ENCODE measurements at places on chromosomes 2 and 18. TPM values are rescaled to one million over a fixed set of nuclear protein-coding genes. Genes with fewer than 3 reads are reported as not detected.
A peak's percentile ranks its signal among the peaks of the same experiment; 100 is the strongest.

DNA sequence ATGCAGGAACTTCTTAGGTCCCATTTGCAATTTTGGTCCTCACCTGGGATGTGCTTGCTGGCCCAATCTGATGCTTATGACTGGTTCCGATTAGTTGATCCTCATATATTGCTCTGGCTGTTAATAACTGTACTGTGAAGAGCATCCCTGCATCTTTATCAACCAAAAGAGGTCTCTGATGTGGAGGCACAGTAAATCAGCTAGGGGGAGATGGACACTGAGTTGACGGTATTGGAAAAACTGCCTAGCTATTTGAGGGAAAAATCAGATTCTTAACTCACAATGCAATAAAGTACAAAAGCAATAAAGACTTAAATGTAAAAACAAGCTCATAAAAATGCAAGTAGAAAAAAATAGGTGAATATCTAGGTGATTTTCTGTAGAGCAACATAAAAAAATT is 188.0 kb upstream of the TCF4 start:
- DNase-seq = no peak

- no peak for DNase-seq
These were observed 1.3 kb upstream of the FIGN start for GRCh38 chr2:163737190-163737439.

DNA sequence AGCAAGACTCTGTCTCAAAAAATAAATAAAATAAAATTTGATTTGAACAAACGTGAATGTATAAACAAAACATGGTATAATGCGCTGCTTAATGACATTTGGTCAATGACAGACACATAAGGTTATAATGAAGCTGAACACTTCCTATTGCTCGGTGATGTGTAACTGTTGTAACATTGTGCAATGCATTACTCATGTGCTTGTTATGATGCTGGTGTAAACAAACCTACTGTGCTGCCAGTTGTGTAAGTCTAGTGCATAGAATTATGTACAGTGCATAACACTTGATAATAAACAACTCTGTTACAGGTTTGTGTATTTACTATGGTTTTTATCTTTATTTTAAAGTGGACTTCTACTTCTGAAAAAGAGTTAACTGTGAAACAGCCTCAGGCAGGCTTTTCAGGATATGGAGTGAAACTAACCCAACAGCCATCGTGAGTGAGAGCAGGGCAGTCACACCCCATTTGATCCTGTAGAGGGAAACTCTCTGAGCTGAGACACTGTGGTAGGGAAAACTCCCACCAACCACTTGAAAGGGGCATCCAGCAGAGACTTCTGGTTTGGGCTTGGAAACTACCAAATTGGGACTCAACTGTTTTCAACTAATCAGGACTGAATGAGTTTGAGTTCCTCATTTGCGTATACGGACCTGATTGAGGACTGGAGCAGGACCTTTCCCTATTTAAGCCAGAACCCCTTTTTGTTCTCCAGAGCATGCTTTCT is 8.7 kb upstream of the RPRD1A start:
- no peak for DNase-seq

Gene ANKRD29
- polyA plus RNA-seq = not detected

DNA sequence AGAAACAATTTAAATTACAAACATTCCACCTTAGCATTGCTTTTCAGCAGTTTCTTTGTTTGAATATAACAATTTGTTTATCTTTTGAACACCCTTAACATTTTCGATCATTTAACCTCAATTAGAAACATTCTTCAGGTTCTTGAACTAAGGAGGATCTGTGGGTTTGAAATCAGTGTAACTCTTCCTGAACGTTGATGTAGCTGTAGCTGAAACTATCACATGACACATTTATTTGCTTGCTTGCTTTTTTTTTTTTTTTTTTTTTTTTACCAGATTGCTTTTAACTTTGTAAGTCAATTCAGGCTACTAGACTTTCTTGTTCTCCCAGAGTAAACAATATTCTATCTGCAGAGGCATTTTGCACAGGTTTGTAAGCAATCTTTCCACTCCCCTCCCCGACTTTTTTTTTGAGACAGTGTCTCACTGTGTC is 47.6 kb downstream of the GPD2 start:
- DNase-seq = no peak

GRCh38 chr2:81513328-81513727 is 1208.8 kb upstream of the LRRTM1 start:
- no peak for DNase-seq

Gene GRHL1
- polyA plus RNA-seq = 0.12 TPM

DNA sequence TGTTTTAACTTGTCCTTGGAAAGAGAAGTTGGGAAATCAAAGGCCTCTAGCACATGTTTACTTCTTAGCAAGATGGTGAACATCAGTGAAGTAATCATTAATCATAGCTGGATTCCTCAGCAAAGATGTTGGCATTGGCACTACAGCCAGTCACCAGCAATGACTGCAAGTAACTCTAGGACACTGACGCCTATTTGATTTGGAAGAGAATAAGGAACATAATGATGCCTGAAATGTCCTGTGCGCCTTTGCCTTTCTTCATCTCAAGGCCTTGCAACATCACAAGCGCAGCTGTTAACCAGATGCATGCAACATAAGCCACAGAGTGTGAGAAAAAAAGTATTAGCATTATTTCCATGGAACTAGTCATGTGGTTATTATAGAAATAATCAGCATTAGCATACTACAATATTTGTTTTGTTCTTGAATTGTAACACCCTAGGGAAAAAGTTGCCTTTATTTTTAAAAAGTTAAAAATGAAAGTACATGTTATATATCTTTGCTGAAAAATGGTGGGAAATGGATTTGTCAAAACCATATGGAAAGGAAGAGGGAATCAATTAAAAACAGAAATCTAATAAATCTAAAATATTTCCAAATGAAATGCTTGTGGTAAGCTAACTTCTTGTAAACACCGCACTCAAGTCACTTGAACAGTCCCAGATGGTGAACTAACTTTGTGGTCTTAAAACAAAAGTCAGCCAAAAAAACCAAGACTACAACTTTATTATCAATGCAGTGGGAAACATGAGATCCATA is 55.6 kb downstream of the THADA start:
- DNase-seq = no peak

DNA sequence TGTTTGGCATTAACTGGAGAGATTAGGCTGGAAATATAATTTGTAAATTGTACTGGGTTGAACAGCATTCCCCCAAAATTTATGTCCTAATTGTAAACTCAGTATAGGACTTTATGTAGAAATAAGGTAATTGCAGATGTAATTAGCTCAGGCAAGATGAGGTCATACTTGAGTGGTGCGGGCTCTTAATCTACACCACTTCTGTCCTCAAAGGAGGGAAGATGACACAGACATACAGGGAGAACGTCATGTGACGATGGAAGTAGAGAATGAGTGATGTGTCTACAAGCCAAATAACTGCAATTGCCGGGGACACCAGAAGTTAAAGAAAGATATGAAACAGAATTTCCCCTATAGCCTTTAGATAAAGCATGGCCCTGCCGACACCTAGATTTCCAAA is 1501.1 kb upstream of the PIK3C3 start:
- no peak for DNase-seq

DNA sequence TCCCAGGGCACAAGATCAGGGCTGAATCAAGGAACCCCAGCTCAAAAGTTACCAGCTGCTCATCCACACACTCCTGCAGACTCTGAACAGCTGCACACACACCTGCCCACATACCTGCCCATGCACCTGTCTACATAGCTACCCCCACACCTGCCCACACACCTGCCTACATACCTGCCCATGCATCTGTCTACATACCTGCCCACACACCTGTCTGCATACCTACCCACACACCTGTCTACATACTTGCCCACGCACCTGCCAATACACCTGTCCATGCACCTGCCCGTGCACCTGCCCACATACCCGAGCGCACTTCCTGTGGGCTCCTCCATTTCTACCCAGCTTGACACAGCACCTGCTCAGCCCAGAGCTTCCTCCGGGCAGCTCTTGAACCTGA is 122.8 kb upstream of the AGAP1 start:
- no peak for DNase-seq

GRCh38 chr2:62202019-62202722 is 6.3 kb downstream of the B3GNT2 start:
- DNase-seq = no peak

DNA sequence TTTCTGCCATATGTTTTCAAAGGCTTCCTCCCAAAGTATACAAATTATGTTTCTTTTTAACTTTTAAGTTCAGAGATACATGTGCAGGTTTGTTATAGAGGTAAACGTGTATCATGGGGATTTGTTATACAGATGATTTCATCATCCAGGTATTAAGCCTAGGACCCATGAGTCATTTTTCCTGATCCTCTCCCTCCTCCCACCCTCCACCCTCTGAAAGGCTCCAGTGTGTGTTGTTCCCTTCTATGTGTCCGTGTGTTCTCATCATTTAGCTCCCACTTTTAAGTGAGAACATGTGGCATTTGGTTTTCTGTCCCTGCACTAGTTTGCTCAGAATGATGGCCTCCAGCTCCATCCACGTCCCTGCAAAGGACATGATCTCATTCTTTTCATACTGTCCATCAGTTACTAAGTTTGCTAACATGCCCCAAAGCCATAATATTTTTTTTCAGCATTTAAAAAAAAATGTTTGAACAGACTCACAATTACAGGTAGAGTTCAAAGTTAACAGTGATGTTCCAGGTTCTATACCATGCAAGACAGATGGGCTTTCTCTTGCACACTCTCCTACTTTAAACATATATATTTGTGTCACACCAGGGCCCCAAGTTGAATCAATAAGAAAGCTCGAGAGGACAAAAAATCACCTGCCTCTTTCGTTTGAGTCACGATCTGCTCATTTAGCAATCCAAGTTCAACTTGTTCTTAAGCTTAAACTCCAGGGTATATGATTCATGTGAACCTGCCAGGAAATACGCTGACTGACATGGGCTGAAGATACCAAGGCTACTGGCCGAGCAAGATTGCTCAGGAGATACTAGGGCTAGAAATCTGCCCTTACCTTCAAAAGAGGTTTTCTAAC is 77.6 kb downstream of the AP1S3 start:
- no peak for DNase-seq

- no peak for DNase-seq
These were observed 83.0 kb downstream of the UBR3 start for GRCh38 chr2:169910109-169910799.

GRCh38 chr2:182826064-182826463 is 40.4 kb downstream of the FRZB start:
- DNase-seq = no peak

Gene G6PC2
- polyA plus RNA-seq = not detected

DNA sequence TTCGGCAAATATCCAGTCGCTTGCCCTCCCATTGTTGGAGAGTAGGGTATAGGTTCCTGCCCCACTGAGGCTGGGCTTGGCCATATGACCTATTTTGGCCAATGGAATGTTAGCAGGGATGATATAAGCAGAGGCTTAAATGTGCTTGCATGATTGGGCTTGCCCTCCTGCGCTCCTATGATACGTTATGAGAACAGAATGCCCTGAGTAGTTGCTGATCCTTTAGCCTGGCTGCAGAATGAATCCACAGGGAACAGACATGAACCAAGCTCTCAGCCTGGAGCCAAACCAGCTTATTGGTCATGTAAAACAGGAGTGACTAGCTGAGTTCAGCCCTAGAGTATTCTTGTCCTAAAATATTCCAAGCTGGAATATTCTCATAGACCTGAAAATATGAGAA is 34.8 kb upstream of the IMP4 start:
- no peak for DNase-seq

DNA sequence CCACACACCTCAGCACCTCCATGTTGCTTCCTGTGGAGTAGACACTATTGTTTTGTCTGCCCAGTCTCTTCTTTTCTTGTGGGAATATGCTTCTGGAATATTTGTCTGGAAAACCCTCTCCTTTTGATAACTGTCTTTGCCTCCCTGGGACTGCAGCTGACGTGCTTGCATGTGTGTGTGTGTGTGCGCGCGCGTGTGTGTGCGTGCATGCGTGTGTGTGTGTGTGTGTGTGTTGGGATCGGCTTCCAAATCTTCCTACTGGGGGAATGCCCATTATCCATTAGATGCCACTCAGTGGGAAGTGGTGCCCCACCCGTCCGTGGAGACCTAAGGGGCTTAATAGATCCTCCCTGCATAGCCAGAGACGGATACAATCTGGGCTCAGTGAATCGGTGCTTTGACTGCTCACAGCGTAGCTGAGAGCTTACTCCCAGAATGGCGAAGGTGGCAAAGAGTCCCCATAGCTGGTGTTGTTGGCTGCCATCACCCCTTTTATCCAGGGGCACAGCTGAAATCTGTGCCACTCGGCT is 86.9 kb downstream of the RRM2 start:
- no peak for DNase-seq

Gene HOXD9
- polyA plus RNA-seq = not detected

Gene KIF5C
- 3.4 TPM for polyA plus RNA-seq

DNA sequence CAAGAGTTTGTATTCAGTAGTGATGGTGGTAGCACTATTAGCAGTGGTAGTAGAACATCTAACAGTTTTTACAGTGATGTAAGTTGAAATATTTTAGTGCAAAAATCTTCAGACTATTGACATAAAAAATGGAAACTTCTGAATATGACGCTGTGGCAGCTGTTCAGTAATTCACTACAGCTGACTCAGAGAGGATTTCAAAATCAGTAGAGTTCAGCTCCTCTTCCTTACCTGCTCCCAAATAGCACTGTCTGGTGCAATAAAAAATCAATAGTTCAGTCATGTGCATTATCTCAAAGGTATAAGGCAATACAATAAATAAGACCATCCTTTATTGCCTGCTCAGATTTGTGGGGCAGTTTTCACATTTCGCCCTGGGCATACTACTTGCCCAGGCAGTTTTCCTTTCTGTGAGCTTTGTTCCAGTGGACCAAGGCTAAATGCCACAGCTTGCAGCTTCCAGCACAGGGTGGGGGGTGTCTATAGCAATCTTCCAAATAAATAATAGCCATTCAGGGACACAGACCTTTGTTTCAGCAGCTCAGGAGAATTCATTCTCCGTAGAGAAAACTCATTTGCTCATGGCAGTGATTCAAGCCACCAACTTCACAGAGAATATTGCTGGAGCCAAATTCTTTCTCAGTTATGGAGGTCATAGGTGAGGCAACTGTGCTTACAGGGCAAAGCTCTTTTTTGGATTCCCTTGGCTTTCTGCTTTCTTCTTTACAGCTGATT is 33.9 kb upstream of the GORASP2 start:
- DNase-seq = no peak

Gene PLB1
- 0.16 TPM for polyA plus RNA-seq

DNA sequence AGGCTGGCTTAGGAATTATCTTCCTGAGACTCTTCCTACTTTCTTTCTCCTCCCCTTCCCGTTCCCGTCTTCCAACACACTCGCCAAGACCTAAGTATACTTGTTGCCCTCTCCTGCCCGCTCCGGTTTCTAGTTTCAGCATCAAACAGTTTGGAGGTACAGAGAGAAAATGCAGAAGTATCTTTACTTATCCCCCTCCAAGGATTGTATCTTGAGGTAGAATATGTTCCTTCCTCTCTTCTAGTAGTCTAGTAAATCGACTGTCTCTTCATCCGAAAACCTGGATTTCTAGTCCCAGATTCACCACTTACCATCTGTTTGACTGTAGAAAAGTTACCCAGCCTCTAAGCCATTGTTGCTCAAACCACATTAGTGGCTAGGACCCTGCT is 755 bp downstream of the EIF4E2 start:
- DNase-seq = no peak

- no peak for DNase-seq
These were observed 201.1 kb upstream of the HDAC4 start for GRCh38 chr2:239601880-239602279.

Gene MALL
- 0.38 TPM for polyA plus RNA-seq

Gene PROM2
- polyA plus RNA-seq = not detected

GRCh38 chr2:173884025-173884802 is 81.0 kb downstream of the SP3 start:
- peak; percentile 17 for DNase-seq

- DNase-seq = no peak
These were observed 1.1 kb downstream of the GLI2 start for GRCh38 chr2:120736624-120737339.

GRCh38 chr2:54942373-54942772 is 107.9 kb downstream of the RTN4 start:
- peak; percentile 73 for DNase-seq

- no peak for DNase-seq
These were observed 99.9 kb downstream of the TRIB2 start for GRCh38 chr2:12816379-12817306.
